T follicular helper cell (primary cell): ENCODE measurements at places on chromosomes 13 and 19.

DNA sequence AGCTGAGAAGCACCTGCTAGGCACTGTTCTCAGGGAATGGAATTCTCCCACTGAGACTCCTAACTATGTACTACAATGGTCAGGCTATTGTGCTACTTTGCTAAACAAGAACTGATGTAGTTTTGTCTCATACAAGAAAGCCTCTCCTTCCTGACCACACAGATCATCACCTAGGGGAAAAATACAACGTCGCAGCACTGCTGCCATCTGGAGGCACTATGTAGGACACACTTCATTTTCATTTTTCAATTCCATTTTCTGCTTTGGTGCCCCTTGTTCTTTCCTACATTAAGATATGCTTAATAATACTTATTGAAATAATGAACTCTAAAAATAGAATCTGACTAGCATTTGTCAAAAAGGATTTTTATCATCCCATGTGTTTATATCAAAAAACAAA, 21.1 kb downstream of the PROSER1 start:
- DNase-seq, result no peak

DNA sequence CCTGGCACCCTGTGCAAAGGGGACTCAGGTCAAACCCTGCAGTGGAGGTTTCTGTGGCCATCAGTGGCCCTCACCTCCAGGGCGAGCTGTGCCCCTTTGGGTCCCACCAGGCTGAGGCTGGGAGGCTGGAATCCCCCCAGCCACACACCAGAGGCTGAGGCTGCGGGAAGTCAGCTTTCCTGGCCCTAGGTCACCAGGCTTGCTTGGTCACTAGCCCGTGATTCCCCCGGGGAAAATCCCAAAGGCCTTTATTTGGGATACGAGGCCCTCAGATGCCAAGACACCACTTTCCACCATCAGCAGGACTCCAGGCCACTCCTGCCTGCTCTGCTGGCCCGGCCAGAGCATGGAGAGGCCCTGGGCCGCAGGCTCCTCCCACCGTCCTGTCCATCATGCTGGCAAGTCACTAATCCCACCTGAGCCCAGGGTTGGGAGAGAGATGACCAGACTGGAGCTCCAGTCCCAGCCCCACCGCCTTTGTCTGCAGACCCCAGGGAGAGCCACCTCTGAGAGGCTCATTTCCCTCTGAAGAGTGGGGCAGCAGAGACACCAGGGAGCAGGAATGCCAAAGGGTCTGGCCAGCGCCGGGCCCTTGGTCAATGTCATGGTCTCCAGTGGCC, 4.7 kb downstream of the NKPD1 start:
- no peak for DNase-seq

GRCh38 chr13:39016087-39016486, 21.8 kb downstream of the PROSER1 start:
- DNase-seq, result no peak

DNA sequence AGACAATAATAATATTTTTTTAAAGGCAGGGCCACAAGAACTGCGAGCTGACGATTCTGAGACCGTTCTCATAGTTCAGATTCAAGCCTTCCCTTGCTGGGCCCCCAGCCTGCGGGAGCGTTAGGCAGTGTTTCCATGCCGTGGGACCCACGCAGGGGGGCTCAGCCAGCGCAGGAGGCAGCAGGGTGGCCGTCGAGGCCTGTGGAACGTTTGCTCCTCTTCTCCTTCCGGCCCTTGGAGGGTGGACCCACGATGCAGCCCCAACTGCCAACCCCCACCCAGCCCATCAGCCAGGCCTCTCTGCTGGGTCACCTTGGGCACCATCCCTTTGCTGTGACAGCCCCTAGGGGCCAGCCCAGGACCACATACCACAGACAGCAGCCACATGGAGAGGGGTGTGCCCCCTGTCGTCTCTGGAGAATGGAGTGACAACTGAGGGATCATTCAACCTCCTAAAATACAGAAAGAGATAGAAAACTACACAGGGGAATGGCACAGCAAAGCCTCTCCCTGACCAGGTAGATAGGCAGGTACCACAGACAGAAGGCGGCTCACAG, 46.8 kb downstream of the PDCD5 start:
- no peak for DNase-seq

- DNase-seq, result no peak
These were observed 366.4 kb upstream of the SPRY2 start for GRCh38 chr13:80707000-80707983.

- DNase-seq, result no peak
These were observed 303.5 kb downstream of the TBC1D4 start for GRCh38 chr13:75178436-75178835.
